Effector CD4-positive, alpha-beta T cell (primary cell): ENCODE measurements at places on chromosomes 2 and 18.

- DNase-seq = no peak
Observed at GRCh38 chr2:197515315-197515738, 539 bp upstream of the MOB4 start.

DNA sequence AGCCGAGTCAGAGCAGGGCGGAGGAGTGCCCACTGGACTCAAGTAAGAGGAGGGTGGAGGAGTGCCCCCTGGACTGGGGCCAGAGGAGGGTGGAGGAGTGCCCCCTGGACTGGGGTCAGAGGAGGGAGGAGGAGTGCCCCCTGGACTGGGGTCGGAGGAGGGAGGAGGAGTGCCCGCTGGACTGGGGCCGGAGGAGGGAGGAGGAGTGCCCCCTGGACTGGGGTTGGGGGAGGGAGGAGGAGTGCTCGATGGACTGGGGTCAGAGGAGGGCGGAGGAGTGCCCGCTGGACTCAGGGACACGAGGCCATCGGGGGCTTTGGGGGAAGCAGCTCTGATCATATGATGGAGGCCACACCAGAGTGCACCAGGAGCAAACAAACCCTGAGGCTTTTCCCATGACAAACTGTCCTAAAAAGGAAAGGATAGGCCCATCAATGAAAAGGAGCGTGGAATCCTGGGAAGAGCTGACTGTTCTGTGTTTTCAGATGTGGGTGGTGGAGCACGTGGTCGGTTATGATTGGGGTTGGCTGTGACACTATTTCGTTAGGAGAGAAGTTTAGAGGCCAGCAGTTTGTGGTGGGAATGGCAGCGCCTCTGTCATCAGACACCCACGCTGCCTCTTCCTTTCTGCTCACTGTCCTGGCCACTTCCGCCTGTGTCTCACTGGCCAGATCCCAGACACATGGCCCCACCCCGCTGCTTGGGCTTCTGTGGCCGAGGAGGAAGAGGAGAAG lies 24.5 kb upstream of the HPCAL1 start:
- no peak for DNase-seq

- DNase-seq = no peak
Observed at GRCh38 chr18:11163665-11164064, 14.3 kb upstream of the PIEZO2 start.

GRCh38 chr2:45353879-45354278 lies 257.2 kb downstream of the SRBD1 start:
- no peak for DNase-seq

DNA sequence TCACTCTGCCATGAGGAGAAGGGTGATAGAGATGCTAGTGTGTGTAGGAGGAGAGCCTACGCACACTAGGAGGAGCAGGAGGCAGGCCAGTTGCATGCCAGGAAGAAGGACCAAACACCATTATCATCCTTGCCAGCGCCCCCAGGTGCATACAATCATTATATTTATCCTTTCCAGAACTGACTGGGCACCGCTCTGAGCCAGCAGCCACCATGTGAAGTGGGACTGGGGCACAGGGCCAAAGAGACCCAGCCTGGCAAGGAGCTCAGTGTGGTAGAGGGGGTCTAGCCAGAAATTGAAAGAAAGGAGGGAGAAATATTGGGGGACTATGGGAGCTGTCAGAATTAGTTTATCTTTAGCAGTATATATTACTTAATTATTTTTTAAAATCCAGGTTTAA lies 8.3 kb upstream of the GPR148 start:
- no peak for DNase-seq

DNA sequence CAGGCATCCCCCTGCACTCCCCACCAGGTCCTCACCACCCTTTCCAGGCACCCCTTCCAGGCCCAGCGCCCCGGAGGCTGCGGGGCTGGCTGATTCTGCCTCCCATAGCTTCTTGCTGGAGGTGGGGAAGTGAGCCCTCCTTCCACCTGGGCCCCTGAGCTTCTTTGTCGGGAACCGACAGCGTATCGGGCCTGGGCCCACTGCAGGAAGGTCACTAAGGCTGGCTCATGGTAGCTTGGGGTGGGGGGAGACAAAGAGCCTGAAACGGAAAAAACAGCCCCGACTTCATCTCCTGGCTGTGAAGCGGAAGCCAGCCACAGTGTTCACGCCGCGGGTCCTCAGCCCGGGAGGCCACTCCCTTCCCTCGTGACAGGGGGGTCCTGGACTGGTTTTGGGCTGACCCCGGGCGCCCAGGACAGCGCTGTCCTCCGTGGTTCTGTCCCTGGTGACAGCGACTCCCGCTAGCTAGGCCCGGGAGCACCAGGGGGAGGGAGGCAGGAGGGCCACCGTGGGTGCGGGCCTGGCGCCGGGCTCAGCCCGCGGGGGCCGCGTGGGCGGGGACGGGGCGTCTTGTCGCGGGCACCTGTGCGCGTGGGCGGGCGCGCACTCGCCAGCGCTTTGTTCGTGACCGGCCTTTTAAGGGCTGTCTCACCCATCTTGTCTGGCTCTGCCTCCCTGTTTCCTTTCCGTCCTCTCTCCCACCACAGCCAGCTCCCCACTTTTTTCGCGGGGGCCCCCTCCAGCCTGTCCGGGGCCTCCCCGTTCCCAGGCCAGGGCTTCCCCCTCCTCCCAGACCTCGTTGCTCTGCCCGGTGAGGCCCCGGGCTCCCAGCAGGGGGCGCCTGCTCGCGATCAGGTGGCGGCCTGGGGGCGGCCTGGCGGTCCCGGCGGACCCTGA lies 64.9 kb downstream of the DNMT3A start:
- DNase-seq = peak; percentile 67

DNA sequence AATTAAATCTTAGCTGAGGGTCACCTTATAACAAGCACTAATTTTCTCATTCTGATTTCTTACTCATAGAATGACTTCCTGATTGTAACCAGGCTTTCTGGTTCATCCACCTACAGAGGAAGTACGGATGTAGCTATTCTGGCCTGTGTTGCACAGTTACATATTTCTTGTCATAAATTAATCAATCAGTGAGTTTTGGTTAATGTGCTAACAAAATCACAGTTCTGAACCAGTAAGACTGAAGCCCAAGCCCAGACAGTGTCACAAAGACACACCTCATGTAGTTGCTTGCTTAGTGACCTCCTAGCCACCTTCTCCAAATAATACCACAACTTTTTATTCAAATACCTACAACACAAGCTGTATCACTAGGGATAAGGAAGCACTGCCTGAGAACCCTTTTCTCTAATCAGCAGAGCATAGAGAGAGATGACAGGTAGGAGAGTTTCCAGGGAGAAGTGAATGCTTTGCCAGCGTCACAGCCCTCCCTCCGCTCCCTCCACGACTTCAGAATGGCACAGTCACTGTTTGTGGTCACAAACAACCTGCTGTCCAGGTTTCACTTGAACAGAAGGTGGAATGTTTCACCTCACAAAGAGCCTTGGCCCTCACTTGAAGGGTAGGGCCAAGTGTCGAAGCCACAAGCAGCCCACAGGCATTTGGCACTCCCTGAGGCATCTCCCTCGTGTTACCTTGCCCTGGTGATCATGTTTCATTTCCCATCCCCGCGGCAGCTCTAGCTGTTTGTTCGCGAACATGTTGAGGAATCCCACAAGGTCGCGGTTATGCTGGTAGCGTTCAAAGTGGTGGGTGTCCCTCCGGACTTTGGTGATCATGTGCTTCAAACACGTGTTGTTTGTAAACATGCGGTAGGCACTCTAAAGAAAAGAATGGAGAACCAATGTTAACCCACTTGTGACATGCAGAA lies 120.8 kb upstream of the STK17B start:
- DNase-seq = no peak

DNA sequence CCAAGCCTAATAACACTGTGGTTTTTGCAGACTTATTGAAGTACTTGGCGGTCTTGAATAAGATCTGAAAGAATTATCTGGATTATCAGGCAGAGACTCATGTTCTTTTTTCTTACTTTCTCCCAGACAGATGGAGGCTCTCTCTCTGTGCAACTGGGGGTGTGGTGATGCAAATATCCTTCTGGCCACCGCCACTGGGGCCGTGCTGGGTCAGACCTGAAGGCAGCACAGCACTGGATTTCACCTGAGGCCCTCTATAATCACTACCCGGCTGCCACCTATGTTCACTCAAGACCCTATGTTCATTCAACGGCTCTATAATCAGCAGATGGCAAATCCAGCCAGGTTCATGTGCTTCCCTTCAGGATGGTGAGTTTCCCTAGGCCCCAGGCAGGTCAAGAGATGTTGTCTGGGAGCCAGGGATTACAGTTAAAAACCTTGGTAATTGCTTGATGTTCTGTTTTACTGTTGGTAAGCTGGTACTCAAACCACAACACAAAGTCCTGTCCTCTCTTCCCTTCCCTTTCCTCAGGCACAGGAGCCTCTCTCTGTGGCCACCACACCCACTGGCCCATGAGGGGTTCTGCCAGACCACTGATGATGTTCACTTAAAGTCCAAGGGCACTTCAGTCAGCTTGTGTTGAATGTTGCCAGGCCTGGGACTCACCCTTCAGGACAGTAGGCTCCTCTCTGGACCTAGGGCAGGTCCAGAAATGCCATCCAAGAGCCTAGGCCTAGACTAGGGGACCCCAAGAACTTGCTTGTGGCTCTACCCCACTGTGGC lies 205.3 kb upstream of the GCFC2 start:
- no peak for DNase-seq

DNA sequence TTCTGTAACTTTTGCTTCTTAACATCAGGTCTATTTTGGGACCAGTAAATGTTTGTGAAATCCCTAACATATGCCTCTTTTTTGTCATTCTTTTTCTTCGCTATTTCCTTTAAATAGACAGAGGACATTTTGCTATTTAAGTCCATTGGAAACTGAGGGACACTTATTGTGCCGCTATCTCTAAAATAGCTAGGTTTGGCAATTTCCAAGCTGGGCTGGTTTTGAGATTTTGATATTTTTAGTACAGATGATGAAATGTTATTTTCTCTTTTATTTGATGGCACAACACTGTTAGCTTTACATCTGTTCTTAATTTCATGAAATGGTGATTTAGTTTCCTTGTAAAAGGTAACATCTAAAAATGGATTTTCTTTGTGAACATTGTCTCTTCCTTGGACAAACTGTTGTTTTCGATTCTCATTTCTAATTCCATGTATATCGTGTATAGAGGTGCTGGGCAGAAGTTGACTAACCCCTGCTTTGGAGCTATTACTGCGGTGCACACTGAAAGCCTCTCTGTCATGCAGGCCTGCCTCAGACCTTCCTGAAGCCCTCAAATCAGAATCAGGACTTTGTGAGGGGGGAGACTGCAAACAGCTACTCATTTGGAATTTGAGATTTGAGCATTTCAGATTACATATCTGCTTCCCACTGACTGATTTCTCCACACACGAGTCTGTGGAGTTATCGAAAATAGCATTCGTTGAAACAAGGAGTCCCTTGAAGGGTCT lies 594 bp downstream of the RAD51AP2 start:
- DNase-seq = no peak

- DNase-seq = no peak
Observed at GRCh38 chr2:72780477-72780876, 45.4 kb downstream of the EXOC6B start.

DNA sequence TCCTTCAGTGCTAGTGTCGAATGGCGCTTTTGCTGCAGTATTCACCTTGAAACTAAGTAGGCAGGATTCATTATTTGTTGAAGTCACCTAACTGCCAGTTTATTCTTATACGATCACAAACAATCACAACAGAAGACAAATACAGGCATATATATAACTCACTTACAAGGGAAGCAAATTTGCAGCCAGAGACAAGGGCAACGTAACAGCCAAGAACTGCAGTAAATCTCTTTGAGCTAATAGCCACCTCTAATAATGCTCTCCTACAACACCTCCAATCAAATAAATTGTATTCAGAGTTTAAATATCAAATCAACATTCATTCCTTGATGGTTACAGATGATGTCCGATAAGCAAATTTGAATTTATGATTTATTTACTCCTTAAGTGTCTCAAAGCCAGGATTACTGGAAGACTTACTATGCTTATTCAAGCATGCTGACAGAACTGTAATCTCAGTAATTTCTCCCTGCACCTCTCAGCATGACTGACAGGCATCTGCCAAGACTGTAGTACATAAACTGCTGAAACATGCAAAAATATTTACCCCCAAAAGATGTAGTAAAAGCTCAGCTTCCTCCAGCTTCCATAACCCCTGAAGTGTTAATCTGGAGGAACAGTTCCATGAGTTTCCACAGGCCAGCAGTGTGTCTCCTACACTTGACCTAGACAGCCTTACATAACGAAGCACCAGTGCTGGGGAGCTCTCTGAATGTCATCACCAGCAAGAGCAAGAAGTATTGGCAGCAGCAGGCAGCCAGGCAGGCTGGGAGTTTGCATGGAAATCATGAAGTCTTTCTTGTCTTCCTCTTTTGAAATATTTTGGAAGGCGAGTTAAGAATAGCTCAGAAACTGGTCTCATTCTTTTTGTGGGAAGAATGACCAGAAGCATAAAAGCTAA lies 20.9 kb upstream of the SCN1A start:
- no peak for DNase-seq

GRCh38 chr2:98936353-98937351 lies 627 bp upstream of the CRACDL start:
- DNase-seq = no peak

DNA sequence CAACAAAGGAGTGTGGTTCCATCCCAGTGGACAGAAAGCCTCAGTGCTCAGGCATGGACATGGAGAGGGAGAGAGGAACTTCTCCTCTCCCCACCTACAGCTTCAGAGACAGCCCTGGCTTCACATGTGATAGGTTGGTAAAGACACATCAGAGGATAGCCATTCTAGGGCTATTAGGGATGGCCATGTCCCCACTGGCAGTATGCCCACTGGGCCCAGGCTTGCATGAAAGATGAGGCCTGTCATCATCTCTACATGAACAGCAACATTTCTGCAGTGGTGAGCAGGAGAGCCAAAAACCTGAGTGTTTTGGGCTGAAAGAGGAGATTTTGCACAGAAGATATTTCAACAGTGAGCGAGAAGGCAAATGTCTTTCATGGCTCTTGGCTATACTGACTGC lies 517.2 kb downstream of the NR4A2 start:
- no peak for DNase-seq

GRCh38 chr2:207241198-207241597 lies 75.5 kb upstream of the KLF7 start:
- DNase-seq = no peak

GRCh38 chr18:55280503-55280902 lies 307.5 kb downstream of the TCF4 start:
- no peak for DNase-seq

DNA sequence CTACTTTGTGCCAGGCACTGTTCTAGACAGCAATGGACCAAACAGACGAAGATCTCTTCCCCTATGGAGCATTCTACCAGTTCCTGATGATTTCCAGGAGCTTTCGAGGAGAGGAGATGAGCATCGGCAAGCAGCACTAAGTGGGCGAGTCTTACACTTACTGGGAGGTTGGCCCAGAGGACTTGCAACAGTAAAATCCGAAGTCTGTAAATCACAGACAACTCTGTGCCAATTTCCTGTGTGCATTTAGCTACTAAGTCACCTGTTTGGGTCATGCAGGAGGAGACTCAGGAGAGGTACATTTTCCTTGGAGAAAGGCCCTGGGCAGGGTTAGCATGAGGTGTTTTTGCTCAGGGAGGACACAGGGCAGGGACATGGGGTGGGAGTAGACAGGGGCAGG lies 58.9 kb downstream of the TRPM8 start:
- DNase-seq = no peak

- no peak for DNase-seq
Observed at GRCh38 chr2:179592167-179592936, 269.1 kb downstream of the ZNF385B start.

- no peak for DNase-seq
Observed at GRCh38 chr2:186460465-186460864, 25.6 kb upstream of the ZC3H15 start.
